Glutamatergic neuron (in vitro differentiated cells): ENCODE measurements at places on chromosomes 1 and 21. TPM values are rescaled to one million over a fixed set of nuclear protein-coding genes. Genes with fewer than 3 reads are reported as not detected.

DNA sequence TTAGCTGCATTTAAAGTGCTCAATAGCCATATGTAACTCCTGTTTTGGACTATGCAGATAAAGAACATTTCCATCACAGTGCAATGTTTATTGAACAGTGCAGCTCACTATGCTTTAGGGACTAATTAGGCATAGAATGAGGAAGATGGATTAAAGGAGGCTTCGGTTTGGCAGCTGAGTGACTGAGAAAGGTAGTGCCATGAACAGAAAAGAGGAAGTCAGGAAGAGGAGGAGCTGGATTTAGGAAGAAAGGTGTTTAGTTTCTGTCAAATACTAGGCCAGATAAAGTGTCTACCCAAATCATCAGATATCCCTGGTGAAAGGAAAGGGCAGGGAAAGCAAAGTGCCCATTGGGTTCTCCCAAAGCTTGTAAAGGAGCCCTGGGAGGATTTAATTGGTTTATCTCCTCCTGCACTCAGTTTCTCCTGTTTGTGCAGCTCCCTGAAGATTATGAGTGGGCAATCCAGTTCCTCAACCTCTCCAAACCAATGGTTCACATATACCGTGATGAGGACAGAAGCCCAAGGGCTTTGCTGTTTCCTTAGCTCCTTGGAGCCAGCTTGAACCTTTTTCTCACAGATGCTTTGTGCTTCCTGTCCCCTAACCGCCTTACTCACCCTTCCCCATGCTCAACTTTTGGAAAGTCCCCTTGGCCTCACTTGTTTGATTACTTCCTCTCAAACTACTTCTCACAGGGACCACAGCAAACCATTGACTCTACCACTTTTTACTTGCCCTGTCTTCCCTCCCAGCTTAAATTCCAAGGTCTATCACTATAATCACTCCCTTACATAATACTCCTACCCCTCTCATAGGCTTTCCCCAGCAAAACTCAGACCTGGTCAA is 3.5 kb upstream of the RAP1A start:
- no peak for DNase-seq

The CYP4A22 gene
- total RNA-seq = 0.17 TPM

DNA sequence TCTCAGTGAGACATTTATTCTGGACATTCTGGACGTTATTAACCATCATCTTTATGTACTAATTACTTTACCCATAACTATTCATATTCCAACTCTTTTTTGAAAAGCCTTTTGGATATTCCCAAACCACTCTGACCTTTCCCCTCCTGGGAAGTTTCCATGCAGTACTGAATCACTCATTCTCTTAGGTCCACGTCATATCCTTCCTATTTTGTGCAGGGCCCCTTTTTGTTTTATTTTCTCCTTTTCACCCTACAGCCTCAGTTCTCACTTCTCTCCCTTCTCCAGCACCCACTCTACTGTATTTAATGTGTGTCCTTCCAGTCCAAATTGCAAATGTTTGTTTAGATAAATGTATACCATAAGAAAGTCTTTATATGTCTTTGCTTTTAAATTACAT is 16.4 kb upstream of the ATP1A1 start:
- no peak for DNase-seq

GRCh38 chr21:43267391-43268085 is 98.7 kb downstream of the CRYAA start:
- DNase-seq = no peak

- no peak for DNase-seq
Observed at GRCh38 chr21:44199448-44199847, 41.3 kb downstream of the ICOSLG start.

DNA sequence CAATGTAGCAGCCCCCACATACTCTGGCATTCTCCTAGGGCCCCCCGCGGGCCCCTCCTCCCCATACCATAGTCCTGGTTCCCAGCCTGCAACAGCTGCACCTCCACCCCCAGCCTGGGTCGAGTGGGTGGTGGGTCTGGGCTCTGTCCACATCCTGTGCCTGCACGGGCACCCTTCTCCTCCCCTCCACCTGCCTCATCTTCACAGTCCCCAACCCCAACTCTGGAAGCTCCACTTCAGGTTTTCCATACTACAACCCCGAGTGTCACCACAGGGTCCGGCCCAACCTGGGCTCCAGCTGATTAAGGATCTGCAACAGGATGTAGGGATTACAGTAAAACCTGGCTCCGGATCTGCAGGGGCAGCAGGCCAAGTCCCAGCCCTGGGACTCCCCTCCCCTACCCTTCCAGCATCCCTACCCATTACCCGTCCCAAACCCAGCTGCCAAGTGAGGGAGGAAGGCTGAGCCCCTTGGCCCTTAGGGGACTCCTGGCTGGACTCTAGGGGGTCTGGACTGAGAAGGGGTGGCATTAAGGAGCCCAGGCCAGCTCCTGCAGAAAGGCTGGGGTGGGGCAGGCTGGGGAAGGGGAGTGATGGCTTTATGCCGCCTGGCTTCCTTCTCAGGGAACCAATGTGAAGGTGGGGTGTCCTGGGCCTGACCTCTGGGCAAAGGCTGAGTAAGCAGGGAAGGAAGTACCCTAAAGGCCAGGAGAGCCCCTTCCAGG is 116.8 kb downstream of the CASZ1 start:
- peak; percentile 81 for DNase-seq

GRCh38 chr1:94514095-94514727 is 27.3 kb downstream of the F3 start:
- peak; percentile 39 for DNase-seq

GRCh38 chr1:108826081-108826635 is 30.7 kb downstream of the AKNAD1 start:
- DNase-seq = no peak
